Activated T-helper 17 cell treated with anti-CD3 and anti-CD28 coated beads, Interleukin-2, amount 50 U/mL, for 72 hours (primary cell): ENCODE measurements at places on chromosomes 12 and 14. TPM values are rescaled to one million over a fixed set of nuclear protein-coding genes. Genes with fewer than 3 reads are reported as not detected.

Gene POTEG
- total RNA-seq, result not detected

GRCh38 chr14:24863968-24864684 lies 185.8 kb downstream of the STXBP6 start:
- no peak for ATAC-seq

DNA sequence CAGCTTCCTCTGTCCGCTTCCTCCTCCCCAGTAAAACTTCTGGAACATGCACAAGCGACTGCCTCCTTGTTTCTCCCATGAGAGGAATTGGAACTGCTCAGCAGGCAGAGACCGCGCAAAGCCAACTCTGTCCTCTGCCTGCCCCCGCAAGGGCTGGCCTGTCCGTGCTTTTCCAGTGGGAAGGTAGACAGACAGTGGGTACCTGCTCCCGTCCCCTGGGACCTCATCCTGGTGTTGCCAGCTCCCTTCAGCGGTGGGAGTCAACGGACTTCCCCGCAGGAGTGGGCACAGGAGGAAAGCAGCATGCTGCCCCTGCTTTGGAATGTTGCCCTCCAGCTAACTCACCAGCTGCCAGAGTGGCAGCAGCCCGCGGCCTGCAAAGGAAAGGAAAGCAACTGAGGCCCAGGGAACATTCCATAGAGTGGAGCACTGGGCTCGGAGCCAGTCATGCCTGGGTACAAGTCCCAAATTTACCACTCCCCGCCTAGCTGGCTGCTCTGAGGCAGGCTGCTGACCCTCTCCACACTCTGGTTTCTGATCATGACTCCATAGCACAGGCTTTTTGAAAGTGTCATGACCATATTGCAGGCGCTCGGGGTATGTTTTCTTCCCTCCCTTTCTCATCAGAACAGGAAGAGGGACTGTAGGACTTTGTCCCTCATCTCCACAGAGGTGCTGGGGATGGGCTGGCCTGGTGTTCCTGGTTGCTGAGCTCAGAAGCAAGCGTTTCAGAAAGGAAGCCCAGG lies 89.2 kb upstream of the CLMN start:
- no peak for ATAC-seq

DNA sequence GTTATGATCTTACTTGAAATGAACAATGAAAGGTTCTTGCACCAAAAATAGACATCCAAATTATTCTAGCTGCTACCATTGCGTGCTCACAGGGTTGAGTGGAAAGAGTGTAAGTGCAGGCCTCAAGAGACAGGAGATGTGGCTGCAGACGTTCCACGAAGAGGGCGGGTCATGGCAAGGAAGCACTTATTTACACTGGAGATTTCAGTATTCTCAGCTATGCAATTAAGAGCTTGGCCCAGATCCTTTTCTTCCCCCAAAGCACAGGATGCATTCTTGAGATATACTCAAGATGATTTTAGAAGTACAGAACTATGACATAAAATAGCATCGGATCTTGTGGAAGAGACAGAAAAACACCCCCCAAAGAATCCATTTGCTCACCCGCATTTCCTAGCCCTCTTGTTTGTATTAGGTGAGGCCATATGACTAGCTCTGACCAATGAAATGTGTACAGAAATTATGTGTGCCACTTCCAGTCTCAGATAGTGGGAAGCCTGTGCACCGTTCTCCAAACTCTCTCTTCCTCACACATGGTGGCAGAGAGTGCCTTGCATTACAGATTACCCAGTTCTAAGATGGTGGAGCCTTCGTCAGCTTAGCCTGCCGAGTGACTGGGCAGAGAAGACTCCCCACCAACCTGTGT lies 261.4 kb downstream of the TTC8 start:
- no peak for ATAC-seq

GRCh38 chr12:115222220-115222619 lies 538.2 kb upstream of the TBX3 start:
- no peak for ATAC-seq

DNA sequence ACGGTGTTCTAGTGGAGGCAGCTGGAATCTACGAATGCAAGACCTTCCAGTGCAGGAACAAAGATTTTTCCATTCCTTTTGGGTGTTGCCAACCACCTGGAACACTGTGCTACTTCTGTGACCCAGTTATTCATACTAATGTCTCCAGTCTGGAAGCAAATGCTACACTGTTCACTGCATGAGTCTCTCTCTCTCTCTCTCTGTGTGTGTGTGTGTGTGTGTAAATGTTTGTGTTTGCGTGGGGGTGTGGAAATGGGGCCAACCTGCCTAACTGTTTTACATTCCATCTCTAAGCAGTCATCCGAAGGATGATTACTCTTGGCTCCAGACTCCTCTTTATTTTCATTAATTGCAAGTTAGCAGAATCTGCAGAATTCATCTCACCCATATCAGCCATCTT lies 29.9 kb upstream of the YBX3 start:
- no peak for ATAC-seq

GRCh38 chr12:120496413-120497340 lies 764 bp downstream of the DYNLL1 start:
- ATAC-seq, result peak; percentile 45

- no peak for ATAC-seq
These were observed 30.0 kb downstream of the SCARB1 start for GRCh38 chr12:124833693-124834122.

DNA sequence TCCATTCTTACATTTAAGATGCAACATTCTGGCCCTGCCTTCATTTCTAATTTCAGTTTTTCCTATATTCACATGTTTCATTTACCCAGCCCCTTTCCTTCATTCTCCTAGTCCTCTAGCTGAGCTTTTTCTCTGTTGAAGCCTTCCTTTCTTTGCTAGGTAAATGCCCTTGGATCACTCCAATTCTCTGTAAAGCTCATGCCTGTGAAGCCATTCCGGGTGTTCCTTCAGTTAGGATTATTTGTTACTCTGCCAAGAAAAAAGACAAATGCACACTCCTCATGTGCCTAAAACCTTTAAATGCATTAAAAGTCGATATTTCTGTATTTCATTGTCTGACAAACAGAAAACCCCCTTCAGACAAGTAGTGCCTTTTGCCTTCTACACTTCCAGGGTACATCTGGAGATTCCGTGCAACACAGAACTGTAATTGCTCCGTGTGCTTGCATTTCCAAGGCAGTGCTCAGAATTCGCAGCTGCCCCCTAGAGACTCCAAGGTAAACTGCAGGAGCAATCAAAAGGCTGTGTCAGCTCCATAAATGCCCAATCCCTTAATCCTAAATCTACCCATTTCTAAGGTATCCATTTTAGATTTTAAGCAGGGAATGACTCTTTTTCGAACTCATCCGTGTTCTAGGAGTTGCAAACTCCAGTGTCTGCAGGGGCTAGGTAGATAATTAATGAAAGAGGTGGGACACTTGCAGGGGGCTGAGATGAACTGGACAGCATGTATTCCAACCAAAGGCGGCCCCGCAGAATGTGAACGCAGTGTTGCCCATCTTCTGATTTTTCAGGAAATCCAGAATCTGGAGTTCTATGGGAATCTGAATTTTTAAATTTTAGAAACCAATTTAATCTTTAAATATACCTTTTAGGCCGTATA lies 320.2 kb downstream of the GRIN2B start:
- no peak for ATAC-seq
